ENCODE measurements at places on chromosomes 3 and 15.

DNA sequence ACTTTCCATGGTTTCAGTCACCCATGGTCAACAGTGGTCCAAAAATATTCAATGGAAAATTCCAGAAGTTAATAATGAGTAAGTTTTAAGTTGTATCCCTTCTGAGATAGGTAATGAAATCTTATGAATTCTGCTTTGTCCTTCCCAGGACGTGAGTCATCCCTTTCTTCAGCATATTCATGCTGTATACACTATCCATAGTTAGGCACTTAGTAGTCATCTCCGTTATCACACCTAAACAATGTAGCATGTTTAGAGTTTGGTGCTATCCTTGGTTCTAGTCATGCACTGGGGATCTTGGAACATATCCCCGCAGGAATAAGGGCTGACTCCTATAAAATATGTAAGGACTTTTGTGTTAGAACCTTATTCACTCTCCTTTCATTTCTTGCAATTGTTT is 153.2 kb downstream of the UNC13C start:
- DNase-seq, result no peak

- DNase-seq, result no peak
These were observed 938.3 kb upstream of the ALCAM start for GRCh38 chr3:104428337-104428925.

DNA sequence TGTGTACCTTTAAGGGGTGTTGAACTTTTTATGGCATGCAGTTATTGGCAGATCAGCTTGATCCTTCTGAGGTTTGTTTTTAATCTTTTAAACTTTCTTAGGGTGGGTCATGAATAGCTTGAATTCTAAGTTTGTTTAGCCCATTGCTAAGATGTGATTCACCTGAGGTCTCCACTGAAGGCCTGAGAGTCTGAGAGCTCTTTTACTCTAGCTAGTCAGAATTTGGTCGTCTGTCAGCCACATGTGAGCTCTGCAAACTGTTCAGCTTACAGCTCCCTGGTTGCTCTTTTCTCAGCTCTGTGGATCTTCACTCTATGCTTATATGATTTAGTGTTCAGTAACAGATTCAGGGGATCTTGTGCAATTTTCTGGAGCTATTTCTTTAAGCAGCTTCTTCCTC is 161.3 kb downstream of the ABHD5 start:
- DNase-seq, result no peak

DNA sequence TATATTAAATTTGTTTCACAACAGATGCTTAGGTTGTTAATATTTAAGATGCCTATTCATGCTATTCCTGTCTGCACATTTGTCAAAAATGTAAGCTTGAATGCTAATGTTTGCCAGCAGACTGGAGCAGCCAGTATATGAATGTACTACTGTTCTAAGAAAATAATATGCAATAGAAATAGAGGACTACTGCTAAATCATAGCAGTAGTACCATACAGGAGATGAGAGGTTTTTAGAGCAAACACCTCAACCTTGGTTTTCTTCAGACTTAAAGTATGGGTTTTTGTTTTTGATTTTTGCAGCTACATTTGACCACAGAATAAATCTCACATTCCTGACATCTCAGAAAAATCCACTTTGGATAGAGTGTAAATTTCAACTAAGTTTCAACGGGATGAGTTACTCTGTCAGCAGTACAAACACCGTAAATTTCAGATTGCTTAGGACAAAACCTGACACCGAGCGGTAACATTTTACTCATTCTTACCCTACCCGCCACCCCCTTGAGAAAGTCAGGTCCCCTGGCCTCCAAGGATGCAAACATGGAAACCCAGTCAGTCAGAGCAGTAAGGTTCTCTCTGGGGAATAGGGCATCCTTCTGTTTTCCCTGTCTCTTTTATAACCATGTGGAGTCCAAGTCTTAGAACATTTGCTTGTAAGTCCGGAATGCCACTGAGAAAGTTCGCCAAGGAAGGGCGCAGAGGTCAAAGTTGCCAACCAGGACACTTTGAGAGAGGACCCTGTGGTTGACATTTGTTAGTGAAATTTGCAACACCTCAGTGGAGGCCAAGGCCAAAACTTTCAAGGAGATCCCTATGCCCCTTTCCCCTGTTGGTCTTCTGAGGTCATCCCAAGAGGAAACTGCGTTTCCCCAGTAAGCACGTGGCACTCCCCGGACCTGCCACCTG is 17.9 kb upstream of the SATB1 start:
- no peak for DNase-seq

- no peak for DNase-seq
These were observed 2.7 kb downstream of the BCL6 start for GRCh38 chr3:187742351-187743171.

GRCh38 chr3:196149831-196150301 is 61.3 kb downstream of the ZDHHC19 start:
- no peak for DNase-seq

DNA sequence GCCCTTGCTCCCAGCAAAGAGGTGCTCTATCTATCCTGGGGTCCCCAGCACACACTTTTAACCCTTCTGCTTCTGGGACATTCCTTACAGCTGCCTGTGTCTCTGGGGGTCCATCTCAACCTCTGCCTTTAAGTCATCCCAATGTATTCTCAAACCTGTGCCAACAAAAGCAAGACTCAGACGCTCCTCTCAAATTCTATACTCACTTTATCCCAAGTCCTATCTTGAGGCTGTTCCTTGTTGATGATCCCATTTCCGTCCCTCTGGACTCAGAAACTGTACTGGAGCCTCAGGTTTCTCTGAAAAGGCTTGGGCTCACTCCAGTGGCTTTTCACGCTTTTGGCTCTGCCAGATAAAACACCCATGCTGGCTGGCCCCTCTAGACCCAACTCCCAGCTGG is 69.7 kb downstream of the XXYLT1 start:
- DNase-seq, result no peak

GRCh38 chr3:122260206-122260605 is 64.8 kb upstream of the CSTA start:
- no peak for DNase-seq

- DNase-seq, result no peak
These were observed 287.3 kb downstream of the UBE2E2 start for GRCh38 chr3:23490459-23490858.

GRCh38 chr15:97902140-97902780 is 58.2 kb upstream of the ARRDC4 start:
- DNase-seq, result no peak

- DNase-seq, result no peak
These were observed 327.4 kb downstream of the NAALADL2 start for GRCh38 chr3:175186511-175186910.

- no peak for DNase-seq
These were observed 194.5 kb upstream of the TSC22D2 start for GRCh38 chr3:150213577-150213976.

DNA sequence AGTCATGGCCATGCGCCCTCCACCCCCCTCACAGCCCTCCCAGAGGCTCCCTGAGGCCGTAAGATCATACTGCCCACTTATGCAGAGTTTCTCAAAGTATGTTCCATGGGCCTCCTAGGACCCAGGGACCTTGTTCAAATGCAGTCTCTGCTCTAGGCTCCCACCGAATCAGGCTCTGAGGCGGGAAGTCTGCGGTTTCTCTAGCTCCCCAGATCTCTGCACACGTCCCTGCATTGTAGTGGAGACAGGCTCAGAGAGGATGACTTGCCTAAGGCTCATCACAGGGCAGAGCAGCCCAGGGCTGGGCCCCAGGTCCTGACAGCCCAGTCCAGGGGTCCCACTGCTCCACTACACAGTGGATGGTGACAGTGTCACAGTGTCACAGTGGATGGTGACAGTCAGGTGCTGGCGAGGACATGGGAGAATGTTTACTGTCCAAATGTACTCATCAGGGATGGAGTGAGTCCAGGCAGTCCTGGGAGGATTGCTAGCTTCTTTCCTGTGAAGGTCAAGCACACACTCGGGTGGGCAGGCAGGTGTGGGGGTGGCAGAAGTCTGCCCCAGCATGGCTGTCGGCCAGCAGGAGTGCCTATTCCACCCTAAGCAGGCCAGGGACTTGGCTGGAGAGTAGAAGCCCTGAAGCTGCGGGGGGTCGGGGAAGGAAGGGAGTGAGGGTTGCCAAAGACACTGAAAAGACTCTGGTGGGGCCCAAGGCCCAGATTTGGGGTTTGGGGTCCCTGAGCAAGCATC is 12.4 kb downstream of the ANKRD63 start:
- DNase-seq, result no peak

- no peak for DNase-seq
These were observed 150.5 kb upstream of the LRRFIP2 start for GRCh38 chr3:37324850-37325321.

DNA sequence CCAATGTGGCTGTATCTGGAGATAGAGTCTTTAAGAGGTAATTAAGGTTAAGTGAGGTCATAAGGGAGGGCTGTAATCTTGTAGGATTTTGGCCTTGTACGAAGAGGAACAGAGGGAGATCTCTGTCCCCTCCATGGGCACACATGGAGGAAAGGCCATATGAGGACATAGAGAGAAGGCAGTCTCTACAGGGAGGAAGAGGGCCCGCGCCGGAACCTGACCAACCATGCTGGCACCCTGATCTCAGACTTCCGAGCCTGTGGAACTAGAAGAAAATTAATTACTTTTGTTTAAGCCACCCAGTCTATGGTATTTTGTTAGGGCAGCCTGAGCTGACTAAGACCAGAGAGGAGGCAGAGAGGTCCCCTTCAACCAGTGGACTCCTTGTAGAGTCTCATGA is 17.7 kb upstream of the MRPS22 start:
- DNase-seq, result no peak

- DNase-seq, result no peak
These were observed 290.5 kb upstream of the VEPH1 start for GRCh38 chr3:157793745-157794144.

DNA sequence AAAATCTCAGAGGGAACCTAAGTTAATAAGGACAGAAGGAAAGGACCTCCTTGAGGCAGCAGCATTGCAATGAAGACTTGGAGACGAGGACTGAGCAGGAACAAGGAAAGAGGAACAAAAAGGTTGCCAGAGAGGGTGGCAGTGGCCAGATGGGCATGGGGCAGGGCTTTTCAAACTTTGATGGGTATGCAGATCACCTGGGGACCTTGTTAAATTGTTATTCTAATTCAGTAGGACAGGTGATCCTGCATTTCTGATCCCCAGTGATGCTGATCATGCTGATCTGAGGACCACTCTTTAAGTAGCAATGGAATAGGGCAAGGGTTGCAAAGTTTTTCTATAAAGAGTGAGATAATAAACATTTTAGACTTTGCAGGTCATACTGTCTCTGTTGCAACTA is 11.1 kb downstream of the COL6A6 start:
- DNase-seq, result no peak

- DNase-seq, result no peak
These were observed 244.6 kb downstream of the STXBP5L start for GRCh38 chr3:121152573-121152972.

GRCh38 chr3:197953881-197954280 is 3.9 kb downstream of the RPL35A start:
- DNase-seq, result no peak

- DNase-seq, result no peak
These were observed 52.4 kb downstream of the IL20RB start for GRCh38 chr3:137010137-137010536.

DNA sequence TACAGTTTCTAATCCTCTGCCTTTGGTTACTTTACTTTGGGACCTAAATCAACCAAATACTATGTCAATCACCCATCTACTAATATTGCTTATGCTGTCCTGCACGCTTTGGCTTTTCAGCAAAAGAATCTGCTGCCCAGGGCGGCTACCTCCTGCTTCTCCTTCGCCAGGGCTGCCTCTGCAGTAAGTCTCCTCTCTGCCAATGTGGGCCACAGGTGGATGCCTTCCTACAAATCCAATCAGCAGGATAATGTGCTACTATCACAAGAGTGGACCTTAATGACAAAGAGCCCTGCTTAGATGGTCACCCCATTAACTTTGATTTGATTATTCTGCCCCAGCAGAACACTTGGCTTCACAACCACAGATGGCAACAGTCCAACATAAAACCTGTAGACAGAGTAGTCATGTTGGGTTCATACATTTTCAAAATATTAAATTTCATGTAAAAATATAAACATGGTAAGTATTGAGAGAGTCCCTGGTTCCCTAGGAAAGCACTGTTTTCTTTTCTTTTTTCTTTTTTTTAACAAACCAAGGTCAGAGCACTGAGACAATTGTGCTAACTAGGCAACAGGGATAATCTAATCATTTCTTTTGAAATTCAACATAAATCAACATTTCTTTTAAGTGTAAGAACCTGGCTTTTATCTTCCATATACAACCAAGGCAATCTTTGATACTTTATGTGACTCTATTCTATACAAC is 298.3 kb downstream of the ZBTB20 start:
- DNase-seq, result no peak

DNA sequence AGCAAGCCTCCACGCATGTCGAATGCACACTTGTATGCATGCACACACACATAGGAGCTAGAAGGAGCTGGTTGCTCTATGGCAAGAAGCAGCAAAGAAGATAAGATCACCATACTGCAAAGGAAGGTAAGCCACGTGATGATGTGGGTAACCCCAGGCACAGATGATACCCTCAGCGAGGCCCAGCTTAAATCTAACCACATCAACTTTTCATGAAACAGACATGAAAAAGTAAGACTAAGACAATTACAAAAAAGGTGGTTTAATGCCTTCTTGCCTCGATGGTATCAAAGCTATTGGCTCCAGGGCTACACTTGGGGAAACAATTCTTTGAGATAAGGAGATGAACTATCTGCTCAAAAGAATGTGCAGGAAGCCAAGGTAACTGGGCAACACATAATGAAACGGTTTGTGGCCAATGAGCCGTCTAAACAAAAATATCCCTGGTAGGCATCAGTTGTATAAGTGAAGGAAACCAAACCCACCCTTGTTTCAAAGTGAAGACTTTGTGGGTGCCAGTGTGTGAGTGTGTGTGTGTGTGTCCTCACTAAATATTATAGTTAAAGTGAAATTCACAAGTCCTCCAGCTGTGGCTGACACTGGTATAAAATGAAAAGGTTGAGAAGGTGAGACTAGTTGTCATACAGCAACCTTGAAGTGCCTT is 365.7 kb upstream of the ICE2 start:
- peak; percentile 31 for DNase-seq

GRCh38 chr3:34948517-34948916 is 690.8 kb upstream of the ARPP21 start:
- DNase-seq, result no peak

DNA sequence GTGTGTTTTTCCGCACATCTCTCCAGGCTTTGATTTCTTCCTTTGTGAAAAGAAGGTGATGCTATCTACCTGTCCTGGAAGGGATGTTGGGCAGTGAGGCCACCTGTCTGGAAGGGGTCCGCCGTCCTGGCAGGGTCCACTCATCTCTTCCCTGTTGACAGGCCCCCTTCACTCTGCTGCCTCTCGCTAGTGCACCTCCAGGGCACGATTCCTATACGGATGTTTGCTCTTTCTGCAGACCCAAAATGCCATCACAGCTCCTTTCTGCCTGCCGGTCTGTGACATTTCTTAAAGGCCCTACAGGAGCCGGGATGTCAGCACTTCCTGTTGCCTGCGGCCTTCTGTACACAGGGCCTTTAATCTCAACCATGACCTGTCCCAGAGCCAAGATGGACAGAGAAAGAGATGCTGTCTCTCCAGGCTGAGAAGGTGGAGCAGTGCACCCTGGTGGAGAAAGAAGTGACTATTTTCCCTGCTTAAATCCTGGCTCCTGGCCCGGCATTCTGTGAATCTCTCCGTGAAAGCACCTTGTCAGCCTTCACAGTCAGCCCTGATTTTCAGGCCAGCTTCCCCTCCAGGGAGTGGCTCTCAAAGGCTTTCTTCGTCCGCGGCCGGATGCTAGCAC is 7.4 kb downstream of the FAM3D start:
- no peak for DNase-seq
